ENCODE measurements at places on chromosomes 6 and 20.
A peak's percentile ranks its signal among the peaks of the same experiment; 100 is the strongest.

- no peak for DNase-seq
Measured at GRCh38 chr20:36827541-36828279, 48.2 kb upstream of the TLDC2 start.

DNA sequence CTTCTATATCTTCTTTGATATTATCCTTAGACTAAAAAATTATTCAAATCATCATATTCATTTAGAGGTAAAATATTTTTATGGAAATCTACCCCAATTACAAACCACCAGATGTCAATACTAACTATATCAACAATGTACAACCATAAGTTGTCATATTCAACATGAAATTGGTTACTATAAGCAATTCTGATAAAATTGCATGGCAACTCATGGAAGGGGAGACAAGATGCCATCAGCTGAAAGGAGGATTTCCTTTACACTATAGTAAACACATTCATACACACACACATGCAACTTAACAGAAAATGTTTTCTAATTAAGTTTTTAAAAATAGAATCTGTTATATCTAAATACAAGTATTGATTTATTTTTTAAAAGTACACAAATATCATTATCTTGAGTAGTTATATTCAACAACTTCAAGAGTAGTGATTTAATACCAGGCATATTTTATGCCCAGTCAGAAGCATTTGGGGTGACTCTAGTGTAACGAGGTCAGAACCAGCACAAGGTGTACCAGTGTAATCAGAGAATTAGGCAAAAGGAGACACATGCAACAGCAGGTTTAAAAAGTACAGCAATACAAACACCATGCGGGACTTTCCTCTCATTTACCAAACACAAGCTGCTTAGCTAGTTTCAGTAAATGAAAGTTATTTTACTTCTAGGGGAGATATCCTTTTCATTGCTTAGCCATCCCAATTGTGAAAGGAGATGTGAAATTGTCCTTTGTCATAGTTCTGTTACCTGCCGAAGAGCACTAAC is 1.0 kb downstream of the FILIP1 start:
- no peak for DNase-seq

- DNase-seq: no peak
Measured at GRCh38 chr20:62641321-62642050, 817 bp upstream of the SLCO4A1 start.

GRCh38 chr6:100493206-100493888 is 28.6 kb upstream of the SIM1 start:
- DNase-seq: no peak

GRCh38 chr6:26322645-26323482 is 42.1 kb upstream of the BTN3A2 start:
- peak; percentile 93 for DNase-seq

Data from astrocyte of the spinal cord (primary cell).